ENCODE measurements at places on chromosomes 5 and 9.

GRCh38 chr9:37639109-37639762, 11.5 kb upstream of the FRMPD1 start:
- no peak for DNase-seq

DNA sequence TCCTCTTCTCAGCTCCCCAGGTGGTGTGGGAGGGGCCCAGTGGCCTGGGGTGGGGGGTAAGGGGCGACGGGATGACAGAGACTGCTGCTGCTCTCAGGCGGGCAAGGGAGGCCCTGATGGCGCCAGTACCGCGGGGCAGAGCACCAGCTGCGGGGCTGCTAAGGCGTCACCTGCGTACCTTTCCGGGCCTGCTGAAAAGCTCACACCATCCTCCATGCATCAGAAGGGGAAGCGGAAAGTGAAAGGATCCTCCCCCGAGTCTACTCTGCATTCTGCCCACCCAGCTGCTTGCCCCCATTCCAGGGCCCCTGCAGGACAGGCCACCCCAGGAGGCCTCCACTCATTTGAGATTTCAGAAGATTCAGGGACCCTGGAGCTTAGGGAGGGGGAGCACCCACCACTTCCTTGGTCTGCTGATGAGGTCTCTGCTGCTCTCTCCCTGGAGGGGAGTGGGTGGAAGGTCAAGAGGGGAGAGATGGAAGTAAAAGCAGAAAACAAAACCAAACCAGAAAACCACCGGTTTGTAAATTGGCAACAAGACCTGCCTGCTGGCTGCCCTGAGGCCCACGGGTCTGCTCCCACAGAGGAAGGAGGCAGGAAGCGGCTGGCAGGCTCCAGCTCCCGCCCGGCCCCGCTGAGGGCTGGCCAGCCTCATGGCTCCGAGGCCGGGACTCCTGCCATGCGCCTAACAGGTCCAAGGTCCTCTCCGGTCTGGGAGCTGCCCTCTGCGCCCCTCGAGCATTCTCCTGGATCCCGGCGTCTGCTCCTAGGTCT, 33.6 kb downstream of the PRRT1B start:
- no peak for DNase-seq

DNA sequence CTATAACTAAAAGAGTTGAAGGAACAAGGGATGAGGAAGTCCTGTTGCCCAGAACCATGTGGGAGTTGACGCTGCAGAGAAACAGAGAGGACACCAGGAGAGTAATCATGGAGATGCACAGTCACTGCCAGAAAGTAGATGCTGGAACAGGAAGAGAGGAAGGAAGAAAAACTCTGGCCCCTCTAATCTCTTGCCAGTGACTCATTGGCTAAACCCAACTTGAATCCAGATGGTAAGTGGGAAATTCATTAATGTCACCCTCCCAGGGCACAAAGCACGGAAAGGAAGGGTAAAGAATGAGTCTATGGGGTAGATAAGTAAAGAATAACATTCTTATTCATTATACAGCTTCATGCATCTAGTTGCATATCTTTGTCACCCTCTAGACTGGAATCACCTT, 631.9 kb downstream of the PRELID2 start:
- DNase-seq: no peak

GRCh38 chr9:16610538-16610937, 259.9 kb downstream of the BNC2 start:
- DNase-seq: no peak

GRCh38 chr9:16371306-16371705, 499.2 kb downstream of the BNC2 start:
- no peak for DNase-seq

- DNase-seq: no peak
These were observed 105.6 kb upstream of the CDH10 start for GRCh38 chr5:24750355-24750754.

GRCh38 chr5:96522635-96523355, 89.7 kb upstream of the PCSK1 start:
- DNase-seq: no peak

DNA sequence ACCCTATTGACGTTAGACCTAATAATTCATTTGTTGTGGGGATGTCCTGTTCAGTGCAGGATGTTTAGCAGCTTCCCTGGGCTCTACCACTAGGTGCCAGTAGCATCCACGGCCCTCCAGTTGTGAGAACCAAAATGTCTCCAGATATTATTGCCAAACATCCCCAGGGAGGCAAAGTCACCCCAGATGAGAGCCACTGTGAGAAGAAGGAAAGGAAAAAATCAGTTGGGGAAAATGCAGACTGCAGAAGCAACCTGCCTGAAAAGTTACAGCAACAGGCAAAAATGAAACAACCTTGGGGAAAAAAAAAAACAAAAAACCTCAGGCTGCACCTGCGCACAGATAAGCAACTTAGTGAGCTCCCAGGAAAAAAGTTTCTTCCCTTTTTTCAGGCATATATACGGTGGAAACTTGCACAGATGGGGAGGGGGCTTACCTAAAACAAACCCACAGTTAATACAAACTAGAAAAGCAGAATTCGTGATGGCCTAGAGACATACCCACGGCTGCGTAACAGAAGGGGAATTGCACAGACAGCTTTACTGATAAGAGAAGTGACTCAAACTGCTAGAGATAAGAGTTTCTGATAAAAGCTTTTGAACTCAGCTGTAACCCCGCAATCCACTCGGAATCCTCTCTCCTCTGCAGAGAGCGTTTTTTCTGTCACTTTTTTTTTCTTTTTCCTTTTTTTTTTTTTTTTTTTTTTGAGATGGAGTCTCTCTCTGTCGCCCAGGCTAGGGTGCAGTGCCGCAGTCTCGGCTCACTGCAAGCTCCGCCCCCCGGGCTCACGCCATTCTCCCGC, 29.8 kb upstream of the FBP1 start:
- peak; percentile 24 for DNase-seq

DNA sequence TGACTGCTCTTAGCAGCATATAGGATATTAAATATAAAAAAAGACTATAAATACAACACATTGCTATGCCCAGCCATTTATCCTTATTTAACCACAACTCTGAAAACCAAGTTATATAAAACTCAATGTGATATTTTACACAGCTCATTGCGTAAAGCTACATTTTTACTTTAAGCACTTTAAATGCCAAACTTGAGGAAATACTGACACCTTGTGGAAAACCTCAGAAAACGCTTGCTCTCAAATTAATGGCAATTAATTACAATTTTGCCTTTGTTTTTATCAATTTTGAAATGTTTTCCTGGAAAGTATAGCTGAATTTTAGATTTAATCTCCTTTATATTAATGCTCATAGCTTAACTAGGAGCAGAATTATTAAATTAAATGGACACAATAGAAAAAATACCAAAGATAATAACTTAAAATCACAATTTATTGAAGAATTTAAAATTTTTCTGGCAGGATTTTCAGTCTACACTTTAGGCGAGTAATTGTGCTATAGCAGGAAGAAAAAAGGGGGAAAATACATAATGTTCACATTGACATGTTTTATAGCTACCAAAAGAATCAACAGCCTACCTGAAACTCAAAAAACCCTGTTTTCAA, 25.2 kb upstream of the PLAC8L1 start:
- peak; percentile 6 for DNase-seq

DNA sequence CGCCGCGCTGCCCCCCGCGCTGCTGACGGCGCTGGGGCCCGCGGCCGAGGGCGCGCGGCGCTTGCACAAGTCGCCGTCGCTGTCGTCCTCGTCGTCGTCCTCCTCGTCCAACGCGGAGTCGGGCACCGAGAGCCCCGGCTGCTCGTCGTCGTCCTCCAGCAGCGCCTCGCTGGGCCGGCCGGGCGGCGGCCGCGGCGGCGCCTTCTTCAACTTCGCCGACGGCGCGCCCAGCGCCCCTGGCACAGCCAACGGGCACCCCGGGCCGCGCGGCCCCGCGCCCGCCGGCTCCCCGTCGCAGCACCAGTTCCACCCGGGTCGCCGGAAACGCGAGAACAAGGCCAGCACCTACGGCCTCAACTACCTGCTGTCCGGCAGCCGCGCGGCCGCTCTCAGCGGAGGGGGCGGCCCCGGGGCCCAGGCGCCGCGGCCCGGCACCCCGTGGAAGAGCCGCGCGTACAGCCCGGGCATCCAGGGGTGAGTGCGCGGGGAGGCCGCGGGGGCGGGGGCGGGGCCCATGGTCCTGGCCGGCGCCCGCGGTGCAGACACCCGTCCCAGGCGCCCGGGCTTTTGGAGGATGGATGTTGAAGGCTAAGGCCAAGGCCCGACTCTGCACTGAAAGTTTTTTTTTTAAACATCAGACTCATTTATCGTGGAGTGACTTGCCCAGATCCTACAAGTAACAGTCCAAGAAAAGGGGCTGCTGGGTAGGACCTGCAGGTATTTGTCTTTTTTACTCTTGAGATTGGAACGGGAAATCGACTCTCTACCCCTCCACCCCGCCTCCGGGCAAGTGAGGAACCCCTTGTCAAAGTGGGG, 1.2 kb downstream of the TENT4A start:
- DNase-seq: no peak

DNA sequence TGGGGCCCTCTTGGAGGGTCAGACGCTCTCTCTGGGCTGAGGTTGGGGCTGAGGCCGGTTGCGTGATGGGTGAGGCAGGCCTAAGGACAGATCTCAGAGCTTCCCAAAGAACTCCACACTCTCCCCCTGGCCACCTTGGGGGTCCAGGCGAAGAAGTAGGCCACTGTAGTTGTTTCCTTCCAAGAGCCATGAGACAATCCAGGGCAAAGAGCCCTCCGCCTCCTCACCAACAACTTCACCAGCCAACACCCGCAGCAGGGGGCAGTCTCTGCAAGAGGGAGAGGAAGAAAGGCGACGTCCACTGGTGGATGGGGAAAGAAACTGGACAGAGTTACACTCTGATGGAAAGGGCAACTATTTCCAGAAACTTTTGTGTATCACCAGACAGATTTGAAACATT, 10.7 kb downstream of the SLC35A4 start:
- no peak for DNase-seq

DNA sequence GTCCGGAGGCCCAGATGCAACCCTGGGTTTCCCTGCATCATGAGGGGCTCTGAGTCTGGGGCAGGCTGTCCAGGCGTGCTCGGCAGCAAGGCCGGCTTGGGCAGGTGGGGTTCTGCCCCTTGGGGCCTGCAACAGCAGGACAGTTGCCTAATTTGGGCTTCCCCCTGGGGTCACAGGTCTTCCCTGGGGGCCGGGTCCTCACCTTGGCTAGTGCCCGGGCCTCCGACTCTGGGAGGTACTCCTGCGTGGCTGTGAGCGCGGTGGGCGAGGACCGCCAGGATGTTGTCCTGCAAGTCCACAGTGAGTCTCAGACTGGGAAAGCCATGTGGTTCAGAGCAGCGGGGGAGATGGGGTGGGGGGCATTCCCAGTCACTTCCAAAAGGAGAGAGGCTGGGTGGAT, 82.1 kb upstream of the ASS1 start:
- DNase-seq: no peak

DNA sequence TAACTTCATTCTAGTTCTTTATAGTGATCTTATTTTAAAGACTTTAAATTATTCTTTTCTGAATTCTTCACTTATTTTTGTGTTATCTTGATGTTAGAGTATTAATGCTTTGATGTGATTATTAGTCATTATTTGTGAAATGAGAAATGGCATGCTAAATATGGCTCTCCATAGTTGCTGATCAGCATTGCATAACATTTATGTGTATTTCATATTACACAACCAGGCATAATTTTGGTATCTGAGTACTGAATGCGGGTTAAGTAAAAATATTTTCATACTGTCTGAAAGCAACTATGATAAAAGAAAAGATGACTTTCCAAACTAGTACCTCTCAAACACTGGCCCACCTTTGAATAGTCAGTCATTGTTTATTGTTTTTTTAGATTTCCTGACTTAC, 41.1 kb upstream of the CCNH start:
- no peak for DNase-seq

- DNase-seq: no peak
These were observed 60.8 kb downstream of the HINT1 start for GRCh38 chr5:131104169-131104808.

- no peak for DNase-seq
These were observed 187.6 kb downstream of the COMMD10 start for GRCh38 chr5:116272281-116272941.

- peak; percentile 38 for DNase-seq
These were observed 45.6 kb downstream of the SAR1B start for GRCh38 chr5:134586866-134587524.

DNA sequence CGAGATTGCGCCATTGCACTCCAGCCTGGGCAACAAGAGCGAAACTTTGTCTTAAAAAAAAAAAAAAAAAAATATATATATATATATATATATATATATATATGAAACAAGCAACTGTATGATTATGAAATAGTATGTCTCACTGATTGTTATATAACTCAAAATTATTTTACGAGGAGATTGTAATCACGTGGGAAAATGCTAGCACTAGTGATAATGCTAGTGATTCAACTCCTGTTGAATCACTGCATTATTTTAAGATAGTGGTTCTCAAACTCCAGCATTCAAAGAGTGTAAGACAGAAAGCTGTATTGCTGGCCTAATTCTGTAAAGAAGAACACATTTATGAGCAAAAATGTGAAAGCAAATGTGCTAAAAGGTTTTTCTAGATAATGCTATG, 12.4 kb upstream of the PTPN3 start:
- no peak for DNase-seq

DNA sequence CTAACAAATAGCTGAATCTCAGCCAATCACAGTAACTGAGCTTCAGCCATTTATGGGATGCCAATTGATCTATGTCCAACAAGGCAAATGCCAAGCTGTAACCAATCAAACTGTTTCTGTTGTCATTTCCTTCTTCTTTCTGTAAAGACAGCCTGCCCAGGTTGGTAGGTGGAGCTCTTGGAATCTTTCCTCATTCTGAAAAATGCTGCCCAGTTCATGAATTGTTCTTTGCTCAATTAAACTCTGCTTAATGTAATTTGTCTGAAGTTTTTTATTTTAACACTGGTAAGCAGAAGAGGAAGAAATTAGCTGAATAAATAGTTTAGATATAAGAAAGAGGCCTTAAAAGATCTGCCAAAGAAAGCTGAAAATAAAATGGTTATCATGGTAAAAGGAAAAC, 1235.6 kb downstream of the EFNA5 start:
- no peak for DNase-seq

- DNase-seq: no peak
These were observed 38.3 kb upstream of the NEURL1B start for GRCh38 chr5:172602783-172603231.

DNA sequence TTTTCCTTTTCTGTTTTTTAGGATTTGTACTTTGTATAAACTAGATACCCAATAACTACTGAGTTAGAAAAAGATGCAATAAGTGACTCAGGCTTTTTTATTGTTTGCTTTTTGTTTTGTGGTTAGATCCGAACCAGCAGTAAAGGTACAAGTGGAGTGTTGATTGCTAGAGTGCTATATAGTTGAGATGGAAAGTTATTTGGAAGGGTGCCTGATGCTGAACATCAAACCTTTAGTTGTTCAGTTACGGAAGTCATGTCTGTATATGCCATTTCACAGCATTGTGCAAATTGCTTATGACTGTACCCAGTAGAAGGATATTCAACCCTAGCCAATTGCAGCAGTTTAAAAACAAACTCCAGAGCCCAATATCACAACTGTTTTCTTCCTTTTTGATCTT, 285.1 kb downstream of the MAT2B start:
- no peak for DNase-seq

GRCh38 chr5:10691826-10692785, 68.9 kb downstream of the DAP start:
- DNase-seq: no peak

- DNase-seq: no peak
These were observed 1005.0 kb upstream of the DMAC1 start for GRCh38 chr9:8804613-8805012.
